ENCODE measurements at places on chromosomes 2 and 18.

DNA sequence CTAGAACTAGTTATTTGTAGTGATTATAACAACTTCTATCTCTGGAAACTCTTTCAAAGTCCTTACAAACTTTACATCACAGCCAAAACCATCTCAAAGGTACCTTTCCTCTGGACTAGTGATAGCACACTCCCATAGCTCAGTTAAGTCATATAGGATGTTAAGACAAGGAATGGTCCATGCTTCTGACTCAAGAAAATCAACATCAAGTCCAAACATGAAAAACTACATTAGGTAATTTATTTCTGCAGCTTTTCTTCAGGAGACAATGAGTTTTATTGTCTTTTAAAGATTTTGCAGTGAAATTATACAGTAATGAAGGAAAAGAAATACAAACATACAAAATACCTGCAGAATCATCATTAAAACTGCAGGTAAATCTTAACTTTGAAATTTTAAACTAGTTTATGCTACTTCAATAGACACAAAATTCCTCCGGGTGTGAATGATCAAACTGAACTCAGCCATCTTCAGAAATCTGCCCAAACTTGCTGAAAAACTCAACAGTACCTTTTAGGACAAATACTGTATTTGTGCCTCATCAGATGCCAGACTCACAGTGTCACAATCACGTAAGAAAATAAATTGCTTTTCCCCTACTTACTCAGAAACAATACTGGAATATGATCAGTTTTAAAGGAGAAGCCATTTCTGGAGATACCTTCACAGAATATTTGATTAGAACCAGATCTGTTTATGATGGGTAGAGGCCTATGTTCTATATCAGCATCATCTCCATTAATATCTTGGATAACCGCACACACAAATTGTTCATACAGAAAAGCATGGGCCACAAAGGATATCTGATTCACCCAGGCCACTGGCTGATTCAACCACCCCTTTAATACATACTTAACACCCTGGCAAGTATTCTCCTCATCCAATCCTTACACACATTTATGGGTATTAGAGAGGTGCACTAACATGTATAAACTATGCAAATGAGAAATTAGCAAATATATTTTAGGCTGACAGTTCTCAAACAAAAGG is 2.6 kb downstream of the TMEM131 start:
- no peak for DNase-seq

GRCh38 chr2:162085090-162085891 is 11.3 kb upstream of the DPP4 start:
- DNase-seq, result no peak

DNA sequence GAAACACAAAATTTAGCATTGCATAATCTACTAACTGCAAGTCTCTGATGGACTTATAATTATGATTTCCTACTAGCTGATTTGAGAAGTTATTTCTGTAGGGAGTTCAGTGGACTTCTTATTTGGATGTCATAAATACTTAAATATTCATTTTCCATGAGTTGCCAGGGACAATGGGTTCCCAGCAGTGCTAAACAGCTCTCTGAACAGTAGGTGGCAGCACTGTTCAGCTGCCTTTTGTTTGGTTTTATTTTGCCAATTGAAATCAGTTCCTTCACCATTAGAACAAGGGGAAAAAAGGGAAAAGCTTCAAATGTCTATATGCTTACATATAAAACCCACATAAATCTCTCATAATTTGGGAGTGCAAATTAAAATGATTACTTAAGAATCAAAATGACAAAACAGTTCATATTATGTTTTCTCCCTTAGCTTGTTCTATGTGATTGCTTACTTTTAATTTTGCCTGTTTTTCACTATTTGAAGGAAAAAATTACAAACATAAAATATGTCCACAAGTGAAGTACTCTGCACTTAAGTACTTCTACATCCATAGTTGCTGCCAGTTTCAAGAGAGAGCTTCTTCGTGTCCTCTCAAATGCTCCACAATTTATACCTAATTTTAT is 898.9 kb downstream of the CPS1 start:
- no peak for DNase-seq

- DNase-seq, result no peak
These were observed 852.0 kb upstream of the FSHR start for GRCh38 chr2:50006327-50006726.

- DNase-seq, result no peak
These were observed 569.0 kb downstream of the DCDC2C start for GRCh38 chr2:4272261-4272858.

GRCh38 chr2:187976986-187977333 is 314.7 kb upstream of the GULP1 start:
- no peak for DNase-seq

- no peak for DNase-seq
These were observed 15.3 kb upstream of the SELENOI start for GRCh38 chr2:26330604-26331003.

- DNase-seq, result no peak
These were observed 95.3 kb upstream of the RGPD4 start for GRCh38 chr2:107731435-107731834.

DNA sequence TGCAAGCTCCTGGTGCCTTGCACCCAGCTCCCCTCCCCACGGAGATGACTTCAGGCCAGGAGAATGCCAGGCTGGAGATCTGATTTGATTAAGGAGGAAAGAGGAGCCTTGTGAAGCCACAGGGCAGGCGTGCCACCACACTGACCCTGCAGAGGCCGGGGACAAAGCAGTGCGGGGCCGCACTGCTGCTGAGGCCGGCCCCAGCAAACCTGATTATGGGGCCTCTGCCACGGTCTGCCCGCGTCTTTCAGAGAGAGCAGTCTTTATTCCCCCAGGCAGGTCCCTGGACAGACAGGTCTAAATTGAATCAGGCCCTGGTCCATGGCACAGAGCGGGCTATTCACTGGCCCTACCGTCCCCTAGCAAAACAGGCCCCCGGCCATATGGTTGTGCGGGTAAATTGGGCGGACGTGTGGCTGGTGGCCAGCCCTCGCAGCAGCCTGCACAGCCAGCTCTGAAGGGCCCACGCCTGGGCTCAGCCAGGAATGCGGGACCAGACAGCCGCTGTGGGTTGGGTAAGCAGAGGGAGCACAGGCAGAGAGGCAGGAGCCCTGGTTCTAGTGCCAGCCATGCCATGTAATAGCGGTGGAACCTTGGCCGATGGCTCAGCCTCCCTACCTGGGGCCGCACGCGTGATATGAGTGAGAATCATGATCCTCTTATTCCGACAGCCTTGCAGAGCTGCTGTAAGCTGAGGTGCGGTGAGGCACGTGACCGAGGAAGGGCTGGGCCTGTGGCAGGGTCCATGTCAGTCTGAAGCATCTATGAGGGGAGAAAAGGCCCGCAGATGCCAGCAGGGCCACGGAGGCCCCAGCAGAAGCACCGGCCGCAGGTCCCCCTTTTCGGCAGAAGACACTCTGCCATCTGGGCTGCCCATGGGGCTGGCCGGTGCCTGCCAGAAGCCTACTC is 97.3 kb upstream of the MYCN start:
- no peak for DNase-seq

DNA sequence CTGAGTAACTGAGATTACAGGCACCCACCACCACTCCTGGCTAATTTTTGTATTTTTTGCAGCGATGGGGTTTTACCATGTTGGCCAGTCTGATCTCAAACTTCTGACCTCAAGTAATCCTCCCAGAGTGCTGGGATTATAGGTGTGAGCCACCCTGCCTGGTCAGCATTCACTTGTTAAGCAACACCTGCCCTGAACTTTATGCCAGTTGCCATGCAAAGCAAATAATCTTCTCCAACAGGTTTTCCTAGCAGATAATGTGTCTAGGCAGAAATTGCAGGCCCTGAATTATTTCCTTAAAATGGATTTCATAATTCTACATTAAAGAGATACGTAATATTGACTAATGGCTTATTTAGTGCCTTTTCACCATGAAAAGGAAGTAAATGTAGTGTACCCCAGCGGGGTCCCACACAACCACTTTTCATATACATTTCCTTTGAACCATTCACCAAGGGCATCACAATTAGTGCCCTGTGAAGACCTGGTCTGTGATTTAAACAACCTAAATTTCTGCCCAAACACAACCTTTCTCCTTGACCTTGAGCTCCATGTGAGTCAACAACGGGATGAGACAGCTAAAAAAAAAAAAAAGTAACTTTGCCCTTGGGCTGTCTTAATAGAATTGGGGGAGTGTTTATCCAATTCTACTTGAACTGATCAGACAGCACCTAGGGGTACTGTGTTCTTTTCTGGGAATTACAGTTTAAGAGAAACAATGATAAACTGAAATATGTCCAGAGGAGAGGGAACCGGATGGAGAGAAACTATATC is 41.6 kb downstream of the EEF1B2 start:
- DNase-seq, result no peak

- DNase-seq, result no peak
These were observed 111.8 kb upstream of the GAREM1 start for GRCh38 chr18:32582455-32582854.

- no peak for DNase-seq
These were observed 131.9 kb downstream of the MEIS1 start for GRCh38 chr2:66566726-66567399.

GRCh38 chr2:48902521-48902920 is 147.0 kb upstream of the LHCGR start:
- DNase-seq, result no peak

- no peak for DNase-seq
These were observed 25.8 kb upstream of the NRP2 start for GRCh38 chr2:205656461-205656860.

Data from pancreas (tissue), 10 donors.